Stomach (tissue), 19 donors: ENCODE measurements at places on chromosomes 2 and 18.
A peak's percentile ranks its signal among the peaks of the same experiment; 100 is the strongest.

- peak; percentile 24 for DNase-seq
Observed at GRCh38 chr18:55997151-55997561, 409.2 kb upstream of the TCF4 start.

DNA sequence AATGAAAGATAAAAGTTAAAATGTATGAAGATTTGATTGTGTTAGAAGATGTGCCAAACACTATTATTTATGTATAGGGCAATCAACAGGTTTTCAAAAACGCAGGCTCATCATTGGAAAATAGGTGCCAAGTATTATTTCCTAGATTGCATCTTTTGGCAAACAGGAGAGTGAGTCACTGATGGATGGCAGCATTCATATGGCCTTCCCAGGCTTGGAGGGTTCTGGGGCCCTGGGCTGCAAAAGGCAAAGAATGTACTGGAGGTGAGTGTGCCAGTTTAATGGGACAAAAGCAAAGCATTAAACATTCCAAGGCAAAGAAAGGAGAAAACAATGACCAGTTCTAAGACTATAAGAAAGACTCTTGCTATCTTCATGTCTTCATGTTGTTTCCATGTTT, 379.4 kb downstream of the RIT2 start:
- no peak for DNase-seq

DNA sequence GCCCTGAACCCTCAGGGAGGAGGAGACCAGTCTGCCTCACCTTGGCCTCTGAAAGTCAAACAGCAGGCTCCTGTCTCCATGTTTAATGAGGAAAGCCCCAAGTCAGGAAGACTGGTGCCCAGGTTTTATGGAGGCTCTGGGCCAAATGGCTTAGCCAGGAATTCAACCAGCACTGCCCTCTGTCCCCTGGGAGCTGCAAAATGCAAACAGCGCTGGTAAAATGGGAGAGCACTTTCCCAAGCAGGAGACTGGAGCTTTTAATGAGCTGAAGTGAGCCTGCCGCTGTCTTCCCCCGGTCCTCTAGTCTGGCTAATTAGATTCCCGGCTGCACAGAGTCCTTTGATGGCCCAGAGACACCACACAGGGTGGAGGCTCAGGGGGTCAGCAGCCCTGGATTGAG, 276.0 kb upstream of the TRIB2 start:
- DNase-seq: no peak

DNA sequence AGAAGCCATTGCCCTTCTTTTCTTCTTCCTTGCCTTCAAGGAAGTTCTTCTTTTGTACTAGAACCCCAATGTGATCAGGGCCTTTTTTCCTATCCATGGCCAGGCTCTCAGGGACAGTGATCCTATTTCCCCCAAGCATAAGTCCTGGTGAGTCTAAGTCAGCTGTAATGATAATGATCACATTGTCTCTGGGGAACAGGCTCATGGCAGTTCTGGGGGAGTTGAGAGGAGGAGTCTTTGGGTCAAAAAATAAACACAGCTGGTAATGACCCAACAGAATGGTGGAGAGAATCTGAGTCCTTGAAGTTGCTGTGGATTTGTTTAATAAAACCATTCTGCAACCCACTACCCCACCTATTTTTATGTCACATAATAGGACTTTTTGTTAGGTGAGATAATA, 96.6 kb downstream of the SOCS6 start:
- DNase-seq: no peak

- no peak for DNase-seq
Observed at GRCh38 chr18:79459946-79460480, 64.3 kb downstream of the NFATC1 start.

- DNase-seq: no peak
Observed at GRCh38 chr2:40037303-40037702, 258.2 kb upstream of the THUMPD2 start.

DNA sequence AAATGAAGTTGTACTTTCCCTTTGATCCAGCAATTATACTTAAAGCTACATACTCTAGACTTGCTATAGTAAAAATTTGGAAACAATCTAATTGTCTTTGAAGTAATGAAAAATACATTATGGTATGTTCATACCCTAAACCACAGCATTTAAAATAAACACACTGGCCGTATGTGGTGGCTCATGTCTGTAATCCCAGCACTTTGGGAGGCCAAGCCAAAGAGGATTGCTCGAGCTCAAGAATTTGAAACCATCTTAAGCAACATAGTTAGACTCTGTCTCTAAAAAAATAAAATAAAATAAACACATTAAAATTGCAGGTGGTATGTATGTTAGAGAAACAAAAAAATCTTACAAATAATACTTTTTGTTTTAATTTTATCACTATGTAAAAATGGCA, 208.1 kb upstream of the KLHL14 start:
- DNase-seq: no peak

- DNase-seq: no peak
Observed at GRCh38 chr2:197450465-197450864, 2.9 kb upstream of the COQ10B start.

DNA sequence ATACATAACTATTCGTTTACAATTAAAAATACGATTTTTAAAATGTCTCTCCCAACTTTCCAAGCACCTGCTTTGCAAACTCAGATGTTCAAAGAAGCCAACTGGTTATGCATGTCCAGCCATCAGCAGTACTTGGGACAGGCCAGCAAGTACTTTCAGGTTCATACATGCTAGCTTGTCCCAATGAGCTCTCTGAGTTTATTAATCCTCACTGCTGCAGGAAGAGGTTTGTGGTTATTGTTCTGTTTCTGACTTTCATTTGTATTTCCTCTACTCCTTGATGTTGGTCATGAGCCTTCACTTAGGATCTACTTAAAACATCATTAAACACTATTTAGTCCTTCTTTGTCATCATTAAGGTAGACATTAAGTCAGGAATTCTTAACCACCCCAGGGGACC, 374.1 kb downstream of the LRATD1 start:
- DNase-seq: no peak

- no peak for DNase-seq
Observed at GRCh38 chr2:179584760-179585159, 276.7 kb downstream of the ZNF385B start.
